D721Med (cell line): ENCODE measurements at places on chromosomes 7 and 10.

- no peak for DNase-seq
These were observed 70.4 kb downstream of the CUBN start for GRCh38 chr10:17059197-17059688.

GRCh38 chr10:120979435-120980278 is 128.5 kb downstream of the WDR11 start:
- no peak for DNase-seq

GRCh38 chr10:21202776-21203462 is 305.8 kb upstream of the NEBL start:
- DNase-seq: no peak

DNA sequence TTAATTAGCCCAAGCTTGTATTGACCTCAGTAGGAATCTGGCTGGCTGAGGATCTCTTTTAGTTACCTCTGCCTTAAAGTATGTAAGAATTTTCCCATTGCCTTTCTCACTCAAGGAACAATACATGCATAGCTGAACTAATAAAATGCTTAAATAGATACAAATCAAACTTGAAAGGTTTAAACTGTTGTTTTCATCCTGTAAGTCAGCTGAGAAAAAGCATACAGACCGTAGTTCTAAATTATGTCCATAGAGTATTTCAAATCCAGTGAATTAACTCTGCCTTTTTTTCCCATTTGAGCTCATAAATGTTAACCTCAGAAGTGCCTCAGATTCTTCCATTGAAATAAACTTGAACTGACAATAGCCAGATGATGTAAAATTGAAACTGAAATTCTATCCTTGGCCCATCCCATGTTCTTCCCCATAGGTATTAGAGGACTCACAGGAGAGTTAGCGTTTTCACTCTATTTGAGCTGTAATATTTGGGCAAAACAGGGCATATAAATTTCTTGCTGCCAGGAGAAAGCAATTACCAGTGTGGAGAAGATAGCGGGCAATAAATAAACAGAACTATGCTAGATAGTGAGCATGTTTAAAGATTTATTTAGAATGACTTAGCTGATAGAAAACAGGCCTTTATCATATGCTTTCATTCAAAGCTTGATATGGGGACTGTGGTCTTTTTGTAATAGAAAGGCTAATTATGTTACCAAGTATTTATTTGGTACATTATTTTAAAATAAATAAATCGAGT is 163.7 kb downstream of the WNT2 start:
- DNase-seq: no peak

- no peak for DNase-seq
These were observed 664.9 kb downstream of the SUGCT start for GRCh38 chr7:40799493-40800403.
